ENCODE measurements at places on chromosomes 6 and 20. TPM values are rescaled to one million over a fixed set of nuclear protein-coding genes. Genes with fewer than 3 reads are reported as not detected.

The CAGE1 gene
- not detected for total RNA-seq

The PFDN4 gene
- 19.0 TPM for total RNA-seq

The RBM24 gene
- 2.8 TPM for total RNA-seq

The ACAT2 gene
- total RNA-seq: 59.8 TPM

The SIRPA gene
- 12.2 TPM for total RNA-seq

All from colonic mucosa (tissue), 4 donors.